ENCODE measurements at places on chromosomes 16 and 17.

DNA sequence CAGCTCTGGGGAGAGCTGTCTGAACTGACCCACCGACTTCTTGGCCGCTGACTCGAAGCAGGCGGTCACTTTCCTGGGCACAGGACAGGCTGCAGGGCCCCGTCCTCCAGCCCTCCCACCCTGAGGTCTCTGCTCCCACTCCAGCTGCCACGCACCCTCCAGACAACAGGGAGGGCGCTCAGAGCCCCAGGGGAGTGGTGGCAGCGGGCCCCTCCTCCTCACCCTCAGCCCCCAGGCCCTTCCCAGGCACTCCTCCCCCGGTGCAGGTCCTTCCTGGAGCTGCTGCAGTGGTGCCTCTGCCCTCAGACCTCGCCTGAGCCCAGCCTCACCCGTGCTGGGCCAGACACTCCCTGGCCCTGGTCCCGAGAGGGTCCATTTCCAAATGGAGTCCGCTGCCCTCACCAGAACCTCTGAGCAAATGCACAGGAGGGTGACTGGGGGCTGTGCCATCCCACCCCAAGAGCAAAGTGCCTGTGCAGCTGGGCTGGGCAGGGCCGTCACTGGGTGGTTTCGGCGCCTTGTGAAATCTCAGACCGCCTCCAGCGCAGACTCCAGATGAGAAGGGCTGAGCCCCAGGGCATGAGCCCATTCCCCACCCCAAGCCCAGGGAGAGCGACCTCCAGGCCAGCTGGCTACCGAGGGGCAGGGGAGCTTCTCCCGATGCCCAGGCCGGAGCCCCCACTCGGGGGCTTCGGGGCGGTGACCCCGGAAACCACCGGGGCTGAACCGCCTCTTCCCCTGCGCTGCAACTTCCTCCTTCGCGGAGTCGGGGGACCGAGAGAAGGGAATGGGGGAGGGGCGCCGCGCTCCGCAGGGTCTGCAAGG lies 717 bp downstream of the CYBA start:
- no peak for DNase-seq

- no peak for DNase-seq
Observed at GRCh38 chr17:3697103-3697476, 1.1 kb upstream of the P2RX5 start.

GRCh38 chr17:1783834-1784611 lies 22.2 kb downstream of the SERPINF1 start:
- no peak for DNase-seq

DNA sequence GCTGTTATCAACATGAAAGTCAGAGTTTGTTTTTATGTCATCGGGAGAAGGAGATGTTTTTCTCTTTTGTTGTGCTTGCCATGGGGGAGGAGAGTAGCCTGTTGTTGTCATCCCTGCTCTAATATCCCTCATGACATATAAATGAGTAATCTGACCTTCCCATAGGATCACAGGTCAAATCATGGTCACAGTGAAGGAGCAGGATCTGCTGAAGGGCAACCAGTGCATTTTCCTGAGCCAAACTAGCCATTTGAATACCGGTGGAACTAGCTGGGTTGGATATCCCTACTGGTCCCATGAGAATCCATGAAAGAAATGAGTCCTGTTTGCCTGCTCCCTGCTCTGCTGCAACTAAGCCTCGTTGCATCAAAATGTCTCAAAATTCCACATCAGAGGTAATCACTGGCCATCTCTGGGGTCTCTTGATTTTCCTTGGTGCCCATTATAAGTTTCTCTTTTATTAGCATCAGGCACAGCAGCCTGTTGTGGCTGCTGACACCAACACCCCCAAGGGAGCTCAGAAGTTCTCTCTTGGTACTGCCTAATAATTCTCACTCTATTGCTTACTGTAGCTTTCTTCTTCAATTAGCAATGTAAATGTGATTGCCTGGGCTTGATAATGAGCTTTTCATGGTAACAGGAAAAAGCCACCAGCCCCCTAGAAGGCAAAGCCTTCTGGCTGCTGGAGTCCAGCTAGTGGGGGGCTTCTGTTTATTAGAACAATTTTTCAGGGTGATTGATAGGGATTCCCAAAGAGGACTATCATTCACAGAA lies 211.4 kb upstream of the ERCC4 start:
- no peak for DNase-seq

- DNase-seq = no peak
Observed at GRCh38 chr16:73053364-73054124, 5.6 kb upstream of the ZFHX3 start.

DNA sequence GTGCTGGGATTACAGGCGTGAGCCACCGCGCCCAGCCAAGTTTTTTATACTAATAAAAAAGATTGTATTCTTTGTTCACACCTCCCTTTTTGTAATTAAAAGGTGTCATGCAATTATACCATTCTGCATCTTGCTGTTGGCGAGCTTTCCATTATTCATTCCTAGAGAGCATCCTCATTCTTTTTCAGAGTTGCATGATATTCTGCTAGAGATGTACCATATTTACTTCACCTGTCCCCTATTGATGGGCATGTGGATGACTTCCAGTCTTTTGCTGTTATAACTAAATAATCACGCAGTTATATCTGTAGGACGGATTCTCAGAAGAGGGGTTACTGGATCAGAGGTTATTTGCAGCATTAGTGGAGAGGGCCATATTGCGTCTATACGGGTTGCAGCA lies 17.0 kb downstream of the SGSM2 start:
- DNase-seq = no peak

All from activated CD4-positive, alpha-beta T cell treated with anti-CD3 and anti-CD28 coated beads, Interleukin-2, amount 50 U/mL, for 16 hours (primary cell).